HT-29 (cell line): ENCODE measurements at places on chromosomes 13 and 19. TPM values are rescaled to one million over a fixed set of nuclear protein-coding genes. Genes with fewer than 3 reads are reported as not detected.
A peak's percentile ranks its signal among the peaks of the same experiment; 100 is the strongest.

RDH8 gene
- total RNA-seq: not detected in 2 replicates

DNA sequence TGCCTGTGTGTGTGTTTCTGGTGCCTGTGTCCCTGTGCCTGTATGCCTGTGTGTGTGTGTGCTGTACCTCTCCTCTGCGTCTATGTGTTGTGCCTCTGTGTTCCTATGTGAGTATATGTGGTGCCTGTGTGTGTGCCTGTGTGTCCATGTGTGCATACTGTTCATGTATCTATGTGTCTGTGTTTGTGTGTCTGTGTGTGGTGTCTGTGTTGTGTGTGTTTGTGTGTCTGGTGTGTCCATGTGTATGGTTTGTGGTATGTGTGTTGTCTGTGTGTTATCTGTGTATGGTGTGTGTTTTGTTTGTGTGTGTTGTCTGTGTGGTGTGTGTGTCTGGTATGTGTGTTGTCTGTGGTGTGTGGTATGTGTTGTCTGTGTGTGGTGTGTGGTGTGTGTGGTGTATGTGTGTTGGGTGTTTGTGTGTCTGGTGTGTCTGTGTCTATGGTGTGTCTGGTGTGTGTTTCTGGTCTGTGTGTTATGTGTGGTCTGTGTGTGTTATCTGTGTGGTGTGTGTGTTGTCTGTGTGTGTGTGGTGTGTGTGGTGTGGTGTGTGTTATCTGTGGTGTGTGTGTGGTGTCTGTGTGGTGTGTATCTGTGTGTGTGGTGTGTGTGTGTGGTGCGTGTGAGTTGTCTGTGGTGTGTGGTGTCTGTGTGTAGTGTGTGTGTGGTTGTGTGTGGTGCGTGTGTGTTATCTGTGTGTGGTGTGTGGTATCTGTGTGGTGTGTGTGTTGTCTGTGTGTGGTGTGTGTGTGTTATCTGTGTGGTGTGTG is 20.4 kb downstream of the HDGFL2 start:
- DNase-seq: no peak

DNA sequence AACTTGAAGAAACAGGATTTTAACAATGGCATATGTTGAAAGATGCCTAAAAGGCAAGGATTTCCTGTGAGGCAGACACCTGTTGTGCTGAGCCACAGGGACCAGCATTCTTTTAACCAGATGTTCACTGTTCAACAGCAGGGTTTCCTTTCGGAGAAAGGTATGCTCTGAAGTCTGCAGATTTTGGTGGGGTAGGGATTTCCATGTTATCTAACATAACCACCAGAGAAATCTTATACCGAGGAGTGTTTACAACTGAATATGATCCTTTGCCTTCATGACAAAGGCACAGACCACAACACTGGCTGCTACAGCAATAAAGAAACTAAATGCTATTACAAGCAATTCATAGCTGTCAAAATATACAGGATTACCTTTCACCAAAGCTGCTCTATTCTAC is 48.1 kb downstream of the MPHOSPH8 start:
- DNase-seq: no peak

DNA sequence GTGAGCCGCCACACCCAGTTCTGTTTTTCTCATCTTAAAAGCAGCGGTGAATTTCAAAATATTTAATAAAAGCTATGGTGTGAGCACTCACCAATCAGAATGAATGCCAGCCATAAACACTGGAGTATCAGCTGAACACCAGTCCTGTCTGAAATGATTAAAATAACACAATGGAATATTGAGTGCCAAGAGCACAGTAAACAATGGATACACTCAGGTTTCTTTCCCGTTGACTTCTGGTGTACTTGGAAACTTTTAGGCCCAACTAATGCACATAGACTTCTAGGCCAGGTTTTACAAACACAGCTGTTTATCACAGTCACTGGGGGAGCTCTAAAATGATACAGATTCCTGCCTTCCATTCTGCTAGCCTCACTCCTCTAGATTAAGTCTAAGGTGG is 68.3 kb downstream of the SLC6A16 start:
- DNase-seq: no peak

DNA sequence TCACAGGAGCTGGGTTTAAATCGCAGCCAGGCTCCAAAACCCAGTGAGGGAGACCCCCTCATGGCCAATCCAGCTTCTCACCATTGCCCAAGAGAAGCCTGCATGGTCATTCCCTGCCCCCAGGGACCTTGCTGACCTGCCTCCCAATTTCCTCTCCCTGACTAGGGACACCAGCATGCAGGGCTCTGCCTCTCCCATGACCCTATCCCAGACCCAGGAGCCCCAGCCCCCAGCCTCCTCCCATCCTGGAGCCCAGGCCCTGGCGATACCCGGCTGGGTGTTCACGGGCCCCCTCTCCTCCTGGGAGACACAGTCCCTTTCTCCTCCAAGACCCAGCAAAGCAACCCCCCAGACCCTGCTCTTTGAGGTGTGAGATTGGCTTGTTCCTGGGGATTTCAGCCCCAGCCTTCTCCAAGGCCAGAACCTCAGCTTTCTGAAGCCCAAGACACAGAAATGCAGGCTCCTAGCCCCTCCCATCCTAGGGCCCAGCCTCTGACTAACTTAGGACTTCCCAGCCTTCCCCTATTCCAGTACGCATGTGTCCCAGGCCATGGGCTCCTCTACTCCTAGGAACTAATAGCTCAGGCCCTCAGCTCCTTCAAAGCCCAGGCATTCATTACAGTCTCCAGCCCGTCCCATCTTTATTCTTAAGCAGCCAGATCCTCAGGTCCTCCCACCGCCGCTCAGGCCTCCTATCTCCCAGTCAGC is 1.1 kb downstream of the GYS1 start:
- DNase-seq: peak; percentile 80

GRCh38 chr19:49441210-49441959 is at the start of gene SLC17A7:
TSS of gene SLC17A7 (minus strand) at chr19:49441527. CDS start at chr19:49441379, 148 bp downstream.
- DNase-seq: peak; percentile 52

GRCh38 chr13:38542601-38543000 is 144.3 kb upstream of the FREM2 start:
- no peak for DNase-seq

DNA sequence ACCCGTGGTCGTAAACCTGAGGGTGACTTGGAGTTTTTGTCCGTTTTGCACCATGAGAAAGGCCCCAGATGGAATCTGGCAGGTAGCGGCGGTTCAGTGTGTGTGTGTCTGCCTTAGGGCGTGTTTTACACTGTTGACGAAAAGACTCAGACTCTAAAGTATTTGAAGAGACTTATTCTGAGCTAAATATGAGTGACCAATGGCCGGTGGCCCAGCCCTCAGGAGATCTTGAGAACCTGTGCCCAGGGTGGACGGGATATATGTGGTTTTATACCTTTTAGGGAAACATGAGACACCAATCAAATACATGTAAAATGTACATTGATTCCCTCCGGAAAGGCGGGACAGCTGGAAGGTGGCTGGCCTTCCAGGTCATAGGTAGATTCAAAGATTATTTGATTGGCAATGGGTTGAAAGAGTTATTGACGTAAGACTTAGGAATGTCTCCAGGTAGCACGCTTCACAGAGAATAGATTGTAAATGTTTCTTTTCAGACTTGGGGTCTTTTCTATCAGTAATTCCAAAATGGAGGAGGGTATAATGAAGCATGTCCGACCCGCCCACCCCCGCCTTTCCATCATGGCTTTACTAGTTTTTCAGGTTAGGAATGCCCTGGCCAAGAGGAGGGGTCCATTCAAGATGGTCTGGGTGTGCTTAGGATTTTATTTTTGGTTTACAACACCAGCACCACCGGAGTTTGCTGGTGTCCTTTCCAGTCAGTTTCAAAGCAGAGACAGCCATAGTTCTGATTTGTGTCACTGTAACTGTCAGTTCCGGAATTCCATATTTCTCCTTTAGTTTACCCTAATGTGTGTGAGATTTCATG is 1.0 kb upstream of the ZNF529 start:
- no peak for DNase-seq

INSL3 gene
- total RNA-seq: not detected in 2 replicates

CAPNS1 gene
- 645 and 661 TPM in 2 replicates for total RNA-seq

GRCh38 chr13:39284801-39285388 is 246.6 kb downstream of the NHLRC3 start:
- no peak for DNase-seq

MIPEP gene
- 33.1 and 48.6 TPM in 2 replicates for total RNA-seq

GRCh38 chr19:20197747-20198146 is 30.7 kb downstream of the ZNF486 start:
- DNase-seq: no peak

- no peak for DNase-seq
Observed at GRCh38 chr13:113196970-113197737, 11.3 kb downstream of the PCID2 start.

DNA sequence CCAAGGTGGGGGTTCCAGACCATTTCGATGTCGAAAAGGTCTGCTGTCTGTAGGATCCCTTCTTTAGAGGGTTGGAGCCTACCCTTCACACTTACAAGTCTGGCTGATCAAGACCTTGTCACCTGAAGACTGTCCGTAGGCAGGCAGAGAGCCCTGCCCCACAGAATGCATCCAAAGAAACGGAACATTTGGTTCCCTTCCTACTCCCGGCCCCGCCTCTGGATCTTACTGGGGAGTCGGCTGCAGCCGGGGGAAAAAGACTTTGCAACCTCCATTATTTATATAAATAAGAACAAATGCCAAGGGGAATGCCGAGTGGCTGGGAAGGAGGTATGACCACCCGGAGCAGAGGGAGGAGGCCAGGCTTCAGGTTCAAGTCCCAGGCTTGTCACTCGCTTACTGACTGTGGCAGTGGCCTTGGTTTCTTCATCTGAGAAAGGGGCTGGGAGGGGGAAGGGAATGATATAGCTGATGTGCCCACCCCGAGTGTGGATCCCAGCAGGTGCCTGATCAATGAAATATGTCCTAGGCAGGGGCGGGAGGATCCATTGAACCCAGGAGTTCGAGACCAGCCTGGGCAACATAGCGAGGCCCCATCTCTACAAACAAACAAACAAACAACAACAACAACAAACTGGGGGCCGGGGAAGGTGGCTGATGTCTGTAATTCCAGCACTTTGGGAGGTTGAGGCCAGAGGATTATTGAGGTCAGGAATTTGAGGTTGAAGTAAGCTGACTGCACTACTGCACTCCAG is 48.7 kb downstream of the RFX2 start:
- DNase-seq: no peak

ZNF611 gene
- 1.3 and 3.3 TPM in 2 replicates for total RNA-seq

CCDC97 gene
- 34.5 and 39.5 TPM in 2 replicates for total RNA-seq

DNA sequence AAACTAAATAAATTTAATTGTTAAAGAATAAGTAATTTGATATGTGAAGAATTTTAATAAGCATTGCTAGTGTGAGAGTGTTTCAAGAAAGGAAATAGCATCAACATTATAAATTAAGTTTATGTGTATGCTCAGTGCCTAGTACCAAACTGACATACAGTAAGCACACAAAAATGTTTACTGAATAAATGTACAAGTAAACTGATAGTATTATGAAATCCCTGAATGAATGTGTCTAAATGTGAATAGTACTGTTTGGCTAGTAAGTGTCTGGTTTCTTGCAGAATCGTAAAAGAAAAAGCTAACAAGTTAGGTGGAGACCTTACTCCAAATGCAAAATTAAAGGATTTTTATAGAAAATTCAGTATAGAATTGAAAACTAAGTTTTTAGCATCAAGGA is 233.6 kb downstream of the PCDH9 start:
- no peak for DNase-seq

DNA sequence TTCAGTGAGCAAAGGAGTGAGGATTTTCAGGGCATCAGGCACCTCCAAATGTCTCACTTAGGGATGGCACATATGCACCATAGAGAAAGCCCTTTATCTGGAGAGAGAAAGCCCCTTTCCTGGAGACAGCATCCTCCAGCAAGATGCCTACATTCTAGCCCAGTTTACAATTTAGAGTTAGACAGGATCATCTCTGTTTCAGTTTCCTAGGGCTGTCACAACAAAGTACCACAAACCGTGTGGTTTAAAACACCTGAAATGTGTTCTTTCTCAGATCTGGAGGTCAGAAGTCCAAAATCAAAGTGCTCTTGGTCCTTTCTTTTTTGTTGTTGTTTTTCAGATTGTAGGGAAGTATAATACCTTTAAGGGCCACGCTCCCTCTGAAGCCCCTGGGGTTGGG is 61.8 kb downstream of the MBNL2 start:
- DNase-seq: no peak

MBD3L2 gene
- not detected in 2 replicates for total RNA-seq

DNA sequence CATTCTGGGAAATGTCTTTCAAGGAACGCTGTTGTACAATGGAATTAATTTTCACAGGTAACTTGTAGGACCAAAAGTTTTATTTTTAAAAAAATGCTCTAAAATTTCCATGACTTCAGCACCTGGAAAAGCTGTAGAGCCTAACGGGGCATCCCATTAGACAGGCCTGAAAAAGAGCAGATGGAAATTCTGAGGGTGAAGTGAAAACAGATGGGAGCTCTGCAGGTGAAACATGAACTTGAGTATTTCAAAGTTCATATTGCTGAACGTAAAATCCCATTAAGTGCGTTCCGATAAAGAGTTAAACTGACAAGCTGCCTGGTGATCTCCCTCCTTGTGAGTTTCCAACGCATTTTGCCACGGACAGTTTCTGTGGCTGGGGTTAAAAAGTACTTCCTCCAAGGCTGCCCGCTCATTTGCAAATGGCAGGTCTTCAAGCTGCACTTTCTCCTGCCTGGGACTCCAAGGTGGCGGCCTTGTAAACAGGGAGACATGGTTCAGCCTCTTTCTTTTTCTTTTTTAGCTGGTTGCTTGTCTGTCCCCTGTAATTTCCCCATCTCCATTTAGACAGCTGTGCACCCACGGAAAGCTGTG is 450.4 kb downstream of the FGF9 start:
- no peak for DNase-seq

CDX2 gene
- 4.1 and 5.4 TPM in 2 replicates for total RNA-seq

DNA sequence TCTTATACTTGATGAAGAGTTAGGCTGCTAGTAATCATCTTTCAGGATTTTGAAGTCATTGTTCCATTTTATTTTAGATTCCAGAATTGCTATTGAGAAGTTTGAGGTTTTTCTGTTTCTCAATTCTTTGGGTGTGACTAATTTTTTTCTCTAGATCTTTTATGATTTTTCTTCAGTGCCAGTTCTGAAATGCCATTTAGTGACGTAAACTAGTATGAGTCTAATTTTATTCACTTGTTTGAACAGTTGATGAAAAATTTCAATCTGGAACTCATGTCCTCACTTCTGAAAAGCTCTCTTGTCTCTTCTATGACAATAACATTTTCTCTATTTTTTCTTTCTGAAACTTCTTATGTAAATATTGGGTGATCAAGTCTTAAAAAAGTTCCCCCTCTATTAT is 188.5 kb upstream of the HTR2A start:
- DNase-seq: no peak

DNA sequence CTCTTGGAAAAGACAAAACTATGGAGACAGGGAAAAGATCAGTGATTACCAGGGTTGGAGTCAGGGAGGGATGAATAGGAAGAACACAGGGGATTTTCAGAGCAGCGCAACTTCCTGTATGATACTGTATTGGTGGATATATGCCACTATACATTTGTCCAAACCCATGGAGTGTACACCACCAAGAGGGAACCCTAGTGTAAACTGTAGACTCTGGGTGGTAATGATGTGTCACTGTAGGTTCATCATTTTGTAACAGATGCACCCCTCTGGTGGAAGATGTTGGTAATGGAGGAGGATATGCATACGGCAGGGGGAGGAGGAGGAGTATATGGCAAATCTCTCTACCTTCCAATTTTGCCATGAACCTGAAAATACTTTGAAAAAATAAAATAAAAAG is 68.1 kb downstream of the UFM1 start:
- peak; percentile 61 for DNase-seq

GRCh38 chr19:14003251-14004055 is 2.7 kb downstream of the RFX1 start:
- no peak for DNase-seq

- no peak for DNase-seq
Observed at GRCh38 chr19:55153652-55154264, 3.8 kb downstream of the TNNI3 start.
